Activated T-cell treated with anti-CD3 and anti-CD28 coated beads for 1 hour (primary cell): ENCODE measurements at places on chromosomes 1 and 21.

DNA sequence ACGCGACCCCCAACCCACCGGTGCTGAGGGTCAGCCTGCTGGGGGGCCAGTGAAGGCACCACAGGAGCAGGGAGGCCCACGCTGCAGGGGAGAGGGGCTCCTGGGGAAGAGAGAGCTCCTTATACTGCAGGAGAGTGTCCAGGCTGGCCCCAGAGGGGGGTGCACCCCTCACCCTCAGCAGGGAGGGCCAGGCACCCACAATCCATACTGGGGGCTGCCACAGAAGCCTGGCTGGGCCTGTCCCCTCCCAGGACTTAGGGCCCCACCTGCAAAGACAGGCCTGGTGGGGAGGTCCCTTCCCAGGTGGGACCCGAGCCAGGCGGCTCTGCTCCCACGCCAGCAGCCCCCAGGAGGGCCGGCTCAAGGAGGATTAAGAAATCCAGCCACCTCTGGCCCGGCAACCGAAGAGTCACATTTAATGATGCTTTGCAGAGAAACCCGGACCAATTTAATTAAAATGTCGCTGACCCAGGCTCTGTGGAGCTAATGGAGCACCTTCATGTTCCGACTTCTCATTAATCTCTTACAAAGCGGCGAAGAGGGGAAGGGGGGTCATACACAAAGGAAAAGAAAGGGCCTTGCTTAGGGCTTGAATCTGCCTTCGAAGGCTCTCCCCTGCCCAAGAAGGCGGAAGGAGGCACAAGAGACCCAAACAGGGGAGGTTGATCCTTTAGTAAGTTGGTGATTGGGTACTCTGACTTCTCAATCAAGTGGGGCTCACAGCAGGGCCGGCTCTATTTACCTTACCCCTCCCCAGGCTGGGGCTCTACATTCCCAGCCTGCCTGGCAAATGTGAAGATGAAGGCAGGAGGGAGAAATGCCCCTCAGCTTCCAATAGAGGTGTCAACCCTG lies 25.0 kb downstream of the WNT9A start:
- no peak for DNase-seq

GRCh38 chr21:41932191-41932575 lies 21.6 kb downstream of the C2CD2 start:
- no peak for DNase-seq

- no peak for DNase-seq
Observed at GRCh38 chr1:70737125-70737524, 310.5 kb downstream of the PTGER3 start.

- DNase-seq: no peak
Observed at GRCh38 chr1:9714257-9714718, 62.8 kb downstream of the PIK3CD start.

DNA sequence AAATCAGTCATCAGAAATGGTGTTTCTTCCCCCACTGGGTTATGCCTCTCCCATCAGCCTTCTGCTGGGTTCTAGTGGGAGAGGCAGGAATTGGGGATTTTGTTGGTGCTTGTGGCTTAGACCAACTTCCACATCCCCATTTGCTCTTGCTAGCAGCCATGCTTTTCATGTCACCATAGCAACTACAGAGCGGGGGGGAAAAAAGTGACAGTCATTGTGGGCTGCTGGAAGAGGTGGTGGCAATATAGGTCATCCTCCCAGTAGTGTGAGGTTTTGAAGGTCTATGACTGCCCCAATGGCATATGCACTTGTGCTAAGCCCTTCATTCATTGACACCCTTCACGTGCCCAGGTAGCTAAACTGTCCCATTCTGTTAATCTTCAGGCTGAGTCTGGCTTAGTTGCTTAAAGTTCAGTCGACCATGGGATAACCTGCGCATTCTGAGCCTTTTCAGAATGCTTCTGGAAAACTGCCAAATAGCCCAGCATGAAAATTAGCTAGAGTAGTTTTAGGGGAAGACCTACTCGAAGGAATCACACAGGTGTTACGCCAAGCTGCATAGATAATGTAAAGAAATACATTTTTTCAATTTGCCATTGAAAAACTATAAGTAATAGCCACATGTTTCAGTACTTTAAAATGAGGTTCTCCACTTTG lies 53.7 kb upstream of the ZNF326 start:
- no peak for DNase-seq

DNA sequence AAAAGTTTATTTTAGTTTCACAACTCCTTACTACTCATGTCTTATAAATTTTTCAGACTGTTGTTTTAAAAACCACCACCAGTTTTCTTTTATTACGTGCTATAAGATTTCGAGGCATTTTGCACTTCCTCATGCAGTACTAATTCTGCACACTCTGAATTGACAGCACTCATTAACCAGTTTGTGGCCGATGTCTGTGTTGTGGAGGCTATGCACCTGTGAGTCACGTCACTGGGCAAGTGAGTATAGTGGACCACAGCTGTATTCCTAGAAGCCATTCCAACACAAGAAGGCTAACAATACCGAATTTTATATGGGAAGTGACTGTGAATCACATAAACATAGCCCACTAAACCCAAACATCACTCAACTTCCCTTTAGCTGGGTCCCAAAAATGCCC lies 21.0 kb upstream of the SPATA6 start:
- DNase-seq: no peak

DNA sequence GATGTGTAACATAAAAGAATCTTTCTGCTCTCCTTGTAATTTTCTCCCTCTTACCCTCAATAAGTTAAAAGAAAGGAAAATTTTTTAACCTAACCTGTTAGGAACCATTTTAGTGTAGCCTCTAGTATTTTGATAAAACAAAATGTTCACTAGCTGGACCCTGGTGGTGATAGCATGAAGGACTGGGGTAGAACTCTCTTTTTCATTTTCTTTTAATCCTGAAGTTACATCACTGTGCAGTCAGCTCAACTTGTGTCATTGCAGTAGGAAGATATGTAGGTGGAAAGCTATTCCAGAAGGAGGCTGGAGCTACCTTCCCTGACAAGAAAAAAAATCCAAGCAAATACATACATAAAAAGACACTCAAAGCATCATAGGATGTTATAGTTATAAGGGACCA lies 39.3 kb downstream of the NFIA start:
- DNase-seq: no peak

- no peak for DNase-seq
Observed at GRCh38 chr1:84803604-84804003, 89.4 kb downstream of the LPAR3 start.
